G401 (cell line): ENCODE measurements at places on chromosomes 5 and 9. TPM values are rescaled to one million over a fixed set of nuclear protein-coding genes. Genes with fewer than 3 reads are reported as not detected.

The FAXDC2 gene
- total RNA-seq: 7.9 and 10.3 TPM in 2 replicates

The CXCL14 gene
- total RNA-seq: not detected in 2 replicates

The ANKRD31 gene
- total RNA-seq: 1.8 and 2.8 TPM in 2 replicates

The SPATA31D1 gene
- not detected in 2 replicates for total RNA-seq

The CSF2 gene
- not detected in 2 replicates for total RNA-seq

The PSD2 gene
- 0.31 and 2.0 TPM in 2 replicates for total RNA-seq

The SLC25A51 gene
- 29.8 and 36.2 TPM in 2 replicates for total RNA-seq

The HARS2 gene
- total RNA-seq: 20.9 and 30.0 TPM in 2 replicates

The MEGF9 gene
- 4.2 and 7.5 TPM in 2 replicates for total RNA-seq

The HSDL2 gene
- 35.1 and 61.3 TPM in 2 replicates for total RNA-seq

The OTP gene
- total RNA-seq: not detected in 2 replicates

The MOB3B gene
- total RNA-seq: not detected in 2 replicates

The SPRY4 gene
- 6.5 and 7.9 TPM in 2 replicates for total RNA-seq

DNA sequence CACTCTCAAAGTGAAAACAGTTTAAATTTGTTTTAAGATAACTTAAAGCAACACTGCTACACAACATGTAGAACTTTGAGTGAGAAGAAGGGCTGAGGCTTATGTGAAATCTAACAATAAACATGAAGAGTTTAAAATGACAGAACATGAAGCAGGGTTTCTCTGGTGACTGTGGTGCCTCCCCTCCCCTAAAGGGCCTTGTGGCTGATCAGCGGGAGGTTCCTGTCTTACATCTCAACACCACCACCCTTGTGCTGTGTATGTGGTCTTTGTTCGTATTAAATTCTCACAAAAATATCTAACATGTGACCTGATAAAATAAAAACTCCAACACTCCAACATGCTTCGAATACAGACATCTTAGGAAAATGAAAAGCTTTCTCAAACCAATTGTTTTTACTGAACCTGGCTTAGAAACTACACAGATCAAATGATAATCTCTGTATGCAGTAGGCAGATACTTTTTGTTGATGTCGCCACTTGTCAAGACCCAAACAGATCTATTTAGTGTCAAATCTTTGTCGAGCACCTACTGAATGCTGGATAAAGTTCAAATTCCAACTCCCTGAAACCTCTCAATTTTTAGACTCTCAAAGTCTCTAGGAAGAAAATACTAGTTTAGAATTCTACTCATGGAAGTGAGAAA is 9.9 kb upstream of the IQGAP2 start:
- DNase-seq: no peak

GRCh38 chr9:98989036-98990000 is 45.6 kb downstream of the COL15A1 start:
- no peak for DNase-seq

- DNase-seq: no peak
Measured at GRCh38 chr5:168603746-168604145, 24.6 kb upstream of the PANK3 start.

- no peak for DNase-seq
Measured at GRCh38 chr9:93595861-93596365, 19.5 kb downstream of the PHF2 start.

- DNase-seq: no peak
Measured at GRCh38 chr5:42502613-42503470, 79.6 kb downstream of the GHR start.

GRCh38 chr5:66963559-66963971 is 233.0 kb downstream of the CD180 start:
- DNase-seq: no peak

- DNase-seq: no peak
Measured at GRCh38 chr5:17860660-17861315, 226.5 kb downstream of the TAF11L14 start.

GRCh38 chr9:136182420-136182787 is 22.5 kb downstream of the LHX3 start:
- no peak for DNase-seq

DNA sequence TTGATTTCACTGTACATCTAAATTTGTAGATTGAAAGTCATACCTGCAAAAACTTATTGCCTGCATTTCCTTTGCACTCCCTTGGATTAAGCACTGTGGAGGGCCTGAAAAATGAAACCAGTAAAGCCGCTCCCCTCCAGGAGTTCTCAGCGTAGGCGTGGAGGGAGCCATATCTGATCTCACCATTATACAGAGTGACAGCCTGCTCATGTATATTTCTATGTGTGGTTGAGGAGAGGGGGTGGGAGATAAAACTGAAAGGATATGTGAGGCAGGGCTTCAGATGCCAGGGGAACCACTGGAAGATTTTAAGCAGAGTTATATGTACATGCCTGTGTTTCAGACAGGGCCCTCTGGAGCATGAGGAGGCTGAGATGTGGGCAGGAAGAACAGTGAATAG is 303.0 kb downstream of the MSX2 start:
- DNase-seq: no peak

GRCh38 chr9:100112677-100113336 is 13.8 kb downstream of the INVS start:
- DNase-seq: no peak

DNA sequence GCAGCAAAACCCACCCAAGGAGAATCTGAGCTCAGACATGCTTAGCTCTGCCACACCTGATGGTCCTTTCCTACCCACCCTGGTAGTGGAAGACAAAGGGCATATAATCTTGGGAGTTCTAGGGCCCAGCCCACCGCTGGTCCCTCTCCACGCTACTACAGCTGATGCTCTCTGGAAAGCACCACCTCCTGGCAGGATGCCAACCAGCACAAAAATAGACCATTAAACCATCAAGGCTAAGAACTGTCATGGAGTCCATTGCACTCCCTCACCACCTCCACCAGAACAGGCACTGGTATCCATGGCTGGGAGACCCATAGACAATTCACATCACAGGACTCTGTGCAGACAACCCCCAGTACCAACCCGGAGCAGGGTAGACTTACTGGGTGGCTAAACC is 111.0 kb upstream of the IL7R start:
- no peak for DNase-seq

- DNase-seq: no peak
Measured at GRCh38 chr5:163453705-163454104, 6.2 kb downstream of the NUDCD2 start.

- no peak for DNase-seq
Measured at GRCh38 chr5:34734326-34734725, 78.2 kb downstream of the RAI14 start.

- DNase-seq: no peak
Measured at GRCh38 chr9:78697618-78698017, 400.7 kb downstream of the PSAT1 start.

- no peak for DNase-seq
Measured at GRCh38 chr5:139014726-139015125, 139.6 kb upstream of the LRRTM2 start.

DNA sequence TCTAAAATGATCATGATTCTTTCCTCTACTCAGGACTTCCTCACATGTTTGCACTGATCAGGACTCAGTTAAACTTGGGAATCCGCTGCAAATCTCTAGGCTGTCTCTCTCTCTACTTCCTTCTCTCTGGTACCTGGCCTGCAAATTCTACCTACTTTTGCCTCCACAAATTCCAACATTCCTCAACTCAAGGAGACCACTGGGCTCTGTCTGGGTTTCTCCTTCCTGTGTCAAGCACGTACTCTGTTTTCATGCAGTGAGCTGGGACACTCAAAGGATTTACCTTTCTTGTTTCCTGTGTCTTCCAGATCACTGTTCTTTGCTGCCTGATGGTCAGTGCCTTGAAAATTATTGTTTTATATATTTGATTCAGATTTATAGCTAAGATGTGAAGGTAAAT is 45.9 kb upstream of the ANKRD31 start:
- no peak for DNase-seq

DNA sequence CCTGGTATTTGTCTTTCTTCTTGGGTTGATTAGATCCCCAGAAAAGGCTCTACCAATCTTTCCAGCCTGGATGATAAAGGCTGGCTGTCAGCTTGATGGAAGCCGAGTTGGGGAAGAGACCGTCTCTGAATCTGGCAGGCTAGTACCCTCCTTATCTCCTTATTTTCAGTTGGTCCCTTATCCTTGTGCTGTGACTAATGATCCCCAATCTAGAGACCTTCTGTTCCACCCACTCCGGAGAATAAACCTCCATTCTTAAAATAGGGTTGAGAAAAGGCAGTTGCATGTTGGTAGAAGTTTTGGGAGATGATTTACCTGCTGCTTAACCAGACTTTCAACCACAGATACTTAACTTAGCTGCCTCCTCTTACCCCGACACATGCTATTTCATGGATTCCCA is 52.3 kb downstream of the PRKACG start:
- DNase-seq: no peak

- DNase-seq: no peak
Measured at GRCh38 chr9:116605904-116606341, 81.2 kb upstream of the TRIM32 start.

DNA sequence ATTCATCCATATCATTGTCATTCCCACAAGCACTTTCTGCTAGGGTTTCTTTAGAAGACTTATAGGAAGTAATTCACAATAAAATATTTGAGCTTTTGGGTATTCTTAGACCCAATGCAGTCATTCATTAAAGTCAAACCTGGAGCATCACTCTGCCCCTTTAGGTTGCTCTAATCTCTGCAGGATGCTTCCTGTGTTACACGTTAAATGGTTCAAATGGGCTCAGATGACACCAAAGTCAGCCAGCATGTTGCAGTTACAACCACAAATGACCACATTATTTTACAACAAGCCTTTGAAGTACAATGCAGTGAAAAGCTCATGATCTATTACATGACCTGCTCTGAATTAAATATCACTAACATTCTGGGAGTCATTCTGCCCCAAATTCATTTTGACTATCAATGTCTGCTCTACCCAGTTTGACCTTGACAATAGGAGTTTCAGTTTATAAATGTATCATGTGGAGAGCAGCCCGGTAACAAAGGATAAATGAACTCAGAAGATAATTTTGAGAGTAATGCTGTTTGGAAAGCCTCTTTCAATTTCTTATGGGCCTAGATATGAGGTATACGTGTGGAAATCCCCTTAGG is 668.6 kb upstream of the DMAC1 start:
- DNase-seq: no peak

DNA sequence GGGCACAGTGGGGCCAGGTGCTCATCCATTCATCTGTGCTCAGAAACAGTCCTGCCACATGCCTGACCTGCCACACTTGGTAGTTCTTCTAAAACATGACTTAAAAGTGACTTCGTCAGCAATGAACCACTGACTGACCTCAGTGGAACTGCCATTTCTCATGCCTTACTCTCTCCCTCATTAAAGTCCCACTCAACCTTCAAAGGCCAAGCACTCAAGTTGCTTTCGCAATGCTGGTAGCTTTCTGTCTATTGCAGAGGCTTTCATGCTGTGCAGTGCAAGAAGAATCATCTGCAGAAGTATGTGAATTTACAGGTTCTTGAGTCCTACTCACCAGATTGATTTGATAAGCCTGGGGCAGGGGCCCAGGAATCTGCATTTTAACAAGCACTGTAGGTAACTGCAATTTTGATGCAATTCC is 23.9 kb downstream of the B4GALT1 start:
- DNase-seq: no peak

DNA sequence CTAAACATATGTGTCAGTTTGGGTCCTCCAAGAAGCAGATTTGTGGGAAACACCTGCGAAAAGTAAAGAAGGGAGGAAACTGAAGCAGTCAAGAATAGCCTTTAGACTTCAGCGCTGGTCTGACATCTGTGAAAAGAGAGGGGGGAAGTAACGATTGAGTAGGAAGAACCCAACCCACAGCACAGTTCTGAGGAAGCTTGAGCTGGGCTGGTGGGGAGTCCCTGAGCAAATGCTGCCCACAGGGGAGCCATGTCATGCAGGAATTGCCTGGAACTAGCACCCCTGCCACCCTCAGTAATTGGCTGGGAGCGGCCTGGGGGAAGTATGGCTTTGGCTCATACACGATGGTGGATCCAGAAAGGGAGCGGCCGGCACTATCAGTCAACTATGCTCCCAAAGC is 20.6 kb downstream of the FAM240B start:
- no peak for DNase-seq

- DNase-seq: no peak
Measured at GRCh38 chr5:171593976-171594375, 174.5 kb downstream of the FGF18 start.

DNA sequence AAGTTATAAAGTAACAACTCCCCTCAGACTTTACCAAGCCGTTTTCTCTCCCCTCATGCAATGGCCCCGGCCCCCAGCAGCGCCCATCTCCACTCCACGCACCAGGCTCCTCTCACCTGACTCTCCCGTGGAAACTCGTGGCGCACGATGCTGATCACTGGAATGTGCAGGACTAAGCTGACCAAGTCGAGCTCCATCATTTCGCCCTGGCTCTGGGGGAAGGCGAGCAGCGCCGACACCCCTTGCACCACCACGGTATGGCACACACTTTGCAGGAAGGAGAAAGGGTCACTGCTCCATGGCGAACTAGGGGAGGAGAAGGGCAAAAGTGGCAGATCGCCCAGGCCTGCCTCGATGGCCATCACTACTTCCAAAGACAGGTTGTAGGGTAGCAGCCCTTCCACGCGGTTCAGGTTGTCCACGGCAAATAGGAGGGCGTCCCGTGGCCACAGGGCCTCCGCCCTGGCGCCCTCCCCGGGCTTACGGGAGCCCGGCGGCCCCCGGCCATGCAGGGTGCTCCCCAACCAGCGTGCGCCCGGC is 1.2 kb downstream of the GRIN3A start:
- DNase-seq: no peak

DNA sequence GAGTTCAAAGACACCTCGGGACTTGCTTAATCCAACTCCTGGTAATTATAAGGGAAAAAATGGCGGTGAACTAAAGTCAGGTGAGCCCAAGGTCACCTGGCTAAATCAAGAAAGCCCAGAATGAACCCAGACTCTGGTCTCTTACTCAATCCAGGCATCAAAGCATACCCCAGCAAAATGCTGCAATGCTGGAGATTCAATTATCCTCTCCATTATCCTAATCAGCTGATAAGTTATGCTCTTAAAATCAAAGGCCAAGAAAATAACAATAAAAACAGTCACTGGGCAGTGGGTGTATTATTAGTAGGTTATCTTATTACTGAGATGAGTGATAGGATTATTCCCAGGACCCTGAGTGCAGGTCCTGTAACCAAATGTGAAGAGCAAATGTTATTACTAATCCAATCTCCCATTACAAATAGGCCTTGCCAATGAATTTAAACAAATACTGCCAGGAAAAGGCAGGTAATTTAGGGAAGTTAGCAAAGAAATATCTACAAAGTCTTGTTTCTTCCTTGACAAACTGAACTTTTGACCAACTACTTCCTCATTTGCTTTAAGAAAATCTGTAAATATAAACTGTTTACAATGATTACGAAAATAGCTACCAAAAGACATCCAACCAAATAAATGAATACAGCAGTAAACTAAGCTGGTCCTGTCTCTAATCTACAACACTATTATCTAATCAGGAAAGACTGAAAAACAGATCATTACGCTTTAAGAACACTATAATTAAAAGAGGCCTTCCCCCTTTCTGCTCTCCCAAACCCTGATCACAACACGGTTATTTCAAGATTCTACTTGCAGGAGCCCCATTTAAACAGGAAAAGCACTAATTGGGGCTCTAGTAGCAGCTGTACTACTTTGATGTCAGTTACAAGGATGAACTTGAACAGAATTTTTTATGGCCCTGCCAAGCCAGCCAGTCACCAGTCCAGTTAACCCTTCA is 103.2 kb downstream of the MED27 start:
- no peak for DNase-seq

GRCh38 chr5:158170534-158170933 is 311.6 kb upstream of the CLINT1 start:
- DNase-seq: no peak

- DNase-seq: no peak
Measured at GRCh38 chr5:66616520-66617225, 20.5 kb downstream of the MAST4 start.

GRCh38 chr9:115442054-115442453 is 324.1 kb upstream of the TNC start:
- no peak for DNase-seq
